Activated CD8-positive, alpha-beta memory T cell treated with anti-CD3 and anti-CD28 coated beads, Interleukin-2, amount 50 U/mL, for 4 hours (primary cell): ENCODE measurements at places on chromosomes 12 and 14.

- DNase-seq: no peak
Measured at GRCh38 chr14:38404100-38404541, 148.2 kb upstream of the CLEC14A start.

DNA sequence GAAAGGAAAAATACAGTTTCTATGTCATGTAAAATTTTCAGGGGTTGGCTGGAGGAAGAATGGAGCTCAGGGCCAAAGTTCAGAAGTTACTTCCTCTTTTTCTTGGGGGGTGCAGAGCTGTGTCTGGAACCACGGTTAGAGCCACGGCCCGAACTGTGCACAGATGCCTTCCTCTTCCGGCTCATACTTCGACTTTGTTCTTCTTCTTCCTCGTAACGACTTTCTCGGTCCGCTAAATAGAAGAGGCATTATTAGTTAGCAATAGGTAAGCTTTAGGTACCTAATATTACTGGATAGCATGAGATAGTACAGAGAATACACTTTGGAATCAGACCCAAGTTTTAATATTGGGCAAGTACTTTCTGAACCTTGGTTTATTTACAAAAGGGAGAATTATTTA, 31.2 kb downstream of the SUPT16H start:
- DNase-seq: no peak

DNA sequence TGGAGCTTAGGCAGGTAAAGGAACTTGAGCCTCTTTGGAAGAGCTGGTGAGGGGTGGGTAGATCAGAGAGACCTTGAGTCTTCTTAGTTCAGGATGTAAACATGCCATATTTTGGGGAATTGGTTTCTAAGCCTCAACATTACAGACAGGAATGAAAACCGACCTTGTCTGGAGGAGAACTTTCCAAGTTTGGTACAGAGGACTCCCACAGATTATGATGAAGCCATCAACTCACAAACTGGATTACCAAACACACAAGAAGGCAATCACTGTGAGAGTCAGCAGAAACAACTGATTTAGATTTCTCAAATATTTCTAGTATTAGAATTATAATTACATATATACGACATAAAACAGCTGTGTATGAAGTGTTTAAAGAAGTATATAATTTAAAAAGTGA, 22.3 kb upstream of the AMN1 start:
- DNase-seq: no peak

DNA sequence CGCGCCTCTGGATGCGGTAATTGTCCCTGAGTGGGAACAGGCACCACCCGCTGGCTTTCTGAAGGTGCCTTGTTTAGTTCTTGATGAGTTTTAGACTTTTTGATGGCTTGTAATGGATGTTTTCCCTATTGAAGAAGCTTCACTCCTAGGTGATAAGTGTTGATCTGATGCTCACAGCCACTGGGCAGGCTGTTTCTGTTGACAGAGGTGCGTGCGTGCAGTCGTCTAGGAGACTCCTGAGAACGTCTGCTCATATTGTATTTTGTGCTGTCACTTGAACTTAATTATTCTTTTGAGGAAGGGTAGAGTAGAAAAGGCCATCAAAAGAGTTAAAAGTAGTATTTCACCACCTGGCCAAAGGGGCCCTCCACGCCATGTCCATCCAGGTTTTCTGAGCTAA, 70.5 kb downstream of the EP400 start:
- no peak for DNase-seq

- no peak for DNase-seq
Measured at GRCh38 chr12:131983026-131983425, 33.3 kb downstream of the EP400 start.

DNA sequence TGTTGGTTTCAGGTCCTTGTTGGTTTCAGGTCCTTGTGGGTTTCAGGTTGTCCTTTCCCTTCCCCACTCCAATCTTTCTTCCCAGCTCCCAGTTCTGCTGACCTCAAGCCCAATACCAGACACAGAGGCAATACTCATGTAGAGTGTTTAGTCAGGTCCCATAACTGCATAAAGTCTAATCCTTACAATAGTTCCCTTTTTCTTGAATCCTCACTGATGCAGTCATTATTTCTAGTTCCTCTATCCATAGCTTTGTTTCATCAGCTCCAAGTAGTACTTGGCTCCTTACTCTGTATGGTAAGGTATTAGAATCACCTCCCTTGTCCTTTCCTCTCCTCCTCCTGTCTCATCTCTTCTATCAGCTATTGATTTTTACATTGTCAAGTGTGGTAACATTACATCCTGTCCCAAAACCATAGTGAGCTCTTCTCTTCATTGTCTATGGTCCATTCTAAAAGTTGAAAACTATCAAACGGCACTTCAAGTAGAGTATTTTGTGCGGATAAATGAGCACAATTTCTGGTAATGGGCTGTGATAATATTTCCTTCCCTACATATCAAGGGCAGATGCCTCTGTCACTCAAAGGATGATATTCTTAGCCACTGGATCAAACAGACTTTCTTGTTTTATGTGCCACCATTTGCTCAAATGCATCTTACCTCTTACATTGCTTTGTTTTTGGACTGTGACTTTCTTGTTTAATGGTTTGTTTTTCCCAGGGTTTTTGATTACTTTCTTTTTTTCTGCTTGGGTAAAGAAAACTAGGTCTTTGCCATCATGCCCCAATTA, 57.2 kb upstream of the JDP2 start:
- no peak for DNase-seq

DNA sequence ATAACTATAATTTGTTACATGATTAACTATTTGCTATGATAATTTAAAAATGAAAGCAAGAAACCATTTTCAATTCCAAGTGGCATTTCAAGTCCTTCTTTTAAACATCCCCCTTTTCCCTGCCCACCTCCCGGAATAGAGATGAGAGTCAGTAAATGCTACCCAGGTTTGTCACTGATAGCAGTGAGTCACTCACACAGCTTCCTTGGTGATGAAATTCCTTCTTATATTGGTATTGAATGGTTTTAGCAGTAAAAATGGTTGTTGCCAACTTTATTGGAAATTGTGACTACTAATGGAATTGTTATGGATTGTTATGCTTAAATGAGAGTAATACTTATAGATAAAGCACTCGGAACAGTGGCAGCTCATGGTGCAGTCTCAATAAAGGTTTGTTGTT, 90.5 kb downstream of the PPM1A start:
- DNase-seq: no peak
